NCI-H510A treated with DMSO at 0.1 percent for 48 hours (cell line): ENCODE measurements at places on chromosomes 1 and 21.
A peak's percentile ranks its signal among the peaks of the same experiment; 100 is the strongest.

DNA sequence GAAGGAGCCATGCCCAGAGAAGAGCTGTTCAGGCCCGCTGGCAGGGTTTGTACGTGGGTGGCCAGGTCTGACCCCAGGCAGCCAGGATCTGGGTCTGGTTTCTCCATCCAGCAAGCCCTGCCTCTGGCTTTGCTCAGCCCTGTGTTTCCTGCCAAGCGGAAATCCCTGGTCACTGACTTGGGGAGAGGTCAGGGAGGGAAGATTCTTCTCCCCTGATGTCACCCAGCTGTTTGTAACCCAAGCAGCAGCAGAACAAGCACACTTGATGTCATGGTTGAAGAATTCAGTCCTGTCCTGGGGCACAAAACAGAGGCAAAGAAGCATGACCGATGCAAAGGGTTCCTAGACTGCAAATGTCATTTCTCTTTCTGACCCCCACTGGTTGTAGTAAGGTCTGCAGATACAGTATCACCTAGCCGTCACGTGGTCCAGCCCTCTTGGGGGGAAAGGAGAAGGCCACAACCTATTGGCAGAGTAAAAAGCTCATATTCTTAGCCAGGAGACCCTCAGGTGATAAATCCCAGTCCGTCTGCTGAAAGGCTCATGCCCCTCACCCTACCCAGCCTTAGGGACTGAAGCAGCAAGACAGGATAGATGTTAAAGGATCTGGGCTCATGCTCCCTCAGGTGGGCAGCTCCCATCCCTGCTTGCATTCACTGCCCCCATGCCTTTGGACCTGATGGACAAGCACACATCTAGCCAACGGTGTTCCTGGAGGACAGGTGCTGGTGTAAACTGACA lies 120.9 kb downstream of the SYT2 start:
- no peak for DNase-seq

- no peak for DNase-seq
Observed at GRCh38 chr1:204659056-204659455, 26.5 kb downstream of the LRRN2 start.

DNA sequence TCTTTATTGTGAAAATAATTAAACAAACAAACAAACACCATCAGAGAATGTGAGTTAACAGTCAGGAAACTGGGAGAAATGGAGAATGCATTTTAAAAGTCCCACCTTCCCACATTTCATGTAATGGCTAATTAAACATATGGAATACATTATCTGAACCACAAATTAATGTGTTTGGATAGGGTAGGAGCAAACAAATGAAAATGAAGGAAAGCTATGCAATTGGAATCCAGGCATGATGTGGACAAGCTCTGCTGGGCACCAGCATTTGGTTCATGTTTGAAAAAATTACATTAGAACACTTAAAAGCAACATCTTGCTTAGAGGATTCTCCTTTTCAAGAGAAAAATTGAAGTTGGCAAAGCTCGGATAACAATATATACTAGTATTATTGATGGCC lies 628.1 kb downstream of the LMO4 start:
- DNase-seq = no peak

- no peak for DNase-seq
Observed at GRCh38 chr21:36976882-36977651, 10.6 kb upstream of the HLCS start.

DNA sequence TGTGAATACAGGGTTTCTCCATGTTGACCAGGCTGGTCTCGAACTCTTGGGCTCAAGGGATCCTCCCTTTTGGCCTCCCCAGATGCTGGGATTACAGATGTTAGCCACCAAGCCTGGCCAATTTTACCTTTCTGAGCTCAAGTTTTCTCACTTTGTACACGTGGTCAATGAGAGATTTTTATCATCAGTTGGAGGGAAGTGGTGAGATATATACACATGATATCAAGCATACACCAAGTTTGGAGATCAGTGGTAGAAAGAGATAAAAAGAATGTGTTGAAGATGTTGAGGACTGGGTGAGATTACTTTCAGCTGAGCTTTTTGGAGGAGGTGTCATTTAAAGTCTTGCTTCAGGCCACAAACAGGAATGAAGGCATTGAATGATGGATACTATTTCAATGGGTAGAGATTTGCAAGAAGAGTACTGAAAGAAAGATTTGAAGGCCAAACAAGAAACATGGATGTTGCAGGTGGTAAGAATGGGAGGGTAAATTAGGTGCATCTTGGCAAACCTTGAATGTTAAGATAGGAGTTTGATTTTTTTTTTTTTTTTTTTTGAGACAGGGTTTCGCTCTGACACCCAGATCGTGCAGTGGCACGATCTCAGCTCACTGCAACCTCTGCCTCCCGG lies 3.0 kb upstream of the SESN2 start:
- no peak for DNase-seq

- DNase-seq = no peak
Observed at GRCh38 chr1:154926201-154926600, 10.3 kb downstream of the PMVK start.

DNA sequence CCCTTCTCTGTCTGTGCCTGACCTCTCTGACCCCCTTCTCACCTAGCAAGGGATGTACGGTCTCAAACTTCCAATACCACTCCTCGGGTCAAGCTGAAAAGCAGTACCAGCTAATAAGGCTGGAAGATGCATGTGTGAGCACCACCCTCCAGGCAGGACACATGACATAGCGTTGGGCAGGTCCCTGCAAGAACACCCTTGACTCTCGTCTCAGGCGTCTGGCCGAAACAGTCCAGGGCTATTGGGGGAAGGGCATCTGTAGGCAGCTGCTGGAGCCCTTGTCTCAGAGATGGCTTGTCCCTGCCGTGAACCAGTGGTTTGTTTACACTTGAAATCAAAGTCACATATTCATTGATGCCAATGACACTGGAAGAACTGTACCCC lies 56.5 kb downstream of the CD46 start:
- peak; percentile 17 for DNase-seq

GRCh38 chr21:45297329-45297728 lies 9.6 kb upstream of the POFUT2 start:
- no peak for DNase-seq

- no peak for DNase-seq
Observed at GRCh38 chr1:24286246-24287010, 32.7 kb upstream of the GRHL3 start.

GRCh38 chr1:226083302-226084101 lies 21.0 kb downstream of the H3-3A start:
- peak; percentile 55 for DNase-seq

DNA sequence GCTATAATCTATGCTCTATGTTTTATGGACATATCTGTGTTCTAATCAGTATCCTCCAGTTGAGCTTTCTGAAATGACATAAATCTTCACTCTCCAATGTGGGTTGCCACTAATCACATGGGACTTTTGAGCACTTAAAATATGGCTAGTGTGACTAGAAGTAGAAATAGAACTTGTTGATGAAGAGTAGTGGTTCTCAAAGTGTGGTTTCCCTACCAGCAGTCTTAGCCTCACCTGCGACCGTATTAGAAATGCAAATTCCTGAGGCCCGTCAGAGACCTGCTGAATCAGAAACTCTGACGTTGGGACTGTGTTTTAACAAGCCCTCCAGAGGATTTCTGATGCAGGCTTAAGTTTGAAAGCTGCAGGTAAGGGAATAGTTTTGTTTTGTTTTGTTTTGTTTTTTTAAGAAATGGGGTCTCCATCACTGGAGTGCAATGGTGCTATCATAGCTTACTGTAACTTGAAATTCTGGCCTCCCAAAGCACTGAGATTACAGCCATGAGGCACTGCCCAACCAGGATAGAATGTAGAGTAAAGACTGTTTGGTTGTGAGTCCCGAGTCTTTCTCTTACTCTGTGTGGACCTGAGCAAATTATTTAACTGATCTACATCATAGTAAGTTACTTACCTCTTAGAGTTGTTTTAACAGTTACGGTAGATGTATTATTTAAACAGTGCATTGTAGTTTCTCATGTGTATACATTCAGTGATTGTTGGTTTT lies 21.7 kb downstream of the GLRX2 start:
- DNase-seq = no peak

- no peak for DNase-seq
Observed at GRCh38 chr1:179327679-179328078, 34.1 kb downstream of the SOAT1 start.

DNA sequence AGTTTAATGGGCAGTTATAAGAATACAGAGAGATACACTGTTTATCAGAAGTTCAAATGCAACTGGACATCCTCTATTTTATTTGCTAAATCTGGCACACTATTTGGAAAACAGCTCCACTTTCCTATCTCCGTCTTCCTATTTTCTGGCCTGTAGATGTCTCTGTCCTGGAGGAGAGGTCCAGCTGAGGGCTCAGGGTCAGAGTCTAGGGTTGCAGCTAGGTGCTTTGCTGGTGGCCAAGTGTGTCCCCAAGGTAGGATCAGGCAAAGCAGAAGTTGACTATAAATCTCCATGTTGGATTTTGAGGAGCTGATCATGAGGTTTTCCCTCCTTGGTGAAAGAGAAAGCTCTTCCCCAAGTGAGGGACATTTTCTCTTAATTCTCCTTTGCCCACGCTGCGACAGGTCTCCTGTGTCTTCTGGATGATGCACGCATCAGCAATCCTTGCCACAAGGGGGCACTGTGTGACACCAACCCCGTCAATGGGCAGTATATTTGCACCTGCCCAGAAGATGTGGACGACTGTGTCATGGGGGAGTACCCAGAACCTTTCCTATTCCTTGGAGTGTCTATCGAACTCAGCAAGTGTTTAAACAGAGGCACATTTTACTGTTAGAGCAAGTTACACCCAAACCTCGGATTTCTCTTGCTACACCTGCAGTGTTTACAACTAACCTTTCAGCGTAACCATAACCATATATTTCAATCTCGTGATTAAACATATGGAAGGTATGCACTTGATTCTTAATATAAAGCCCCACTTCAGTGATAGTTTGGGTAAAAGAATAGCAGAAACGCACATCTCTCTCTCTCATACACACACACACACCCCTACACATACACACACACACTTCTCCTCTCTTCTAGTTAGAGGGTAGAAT lies 10.2 kb downstream of the ADAM30 start:
- DNase-seq = peak; percentile 24

DNA sequence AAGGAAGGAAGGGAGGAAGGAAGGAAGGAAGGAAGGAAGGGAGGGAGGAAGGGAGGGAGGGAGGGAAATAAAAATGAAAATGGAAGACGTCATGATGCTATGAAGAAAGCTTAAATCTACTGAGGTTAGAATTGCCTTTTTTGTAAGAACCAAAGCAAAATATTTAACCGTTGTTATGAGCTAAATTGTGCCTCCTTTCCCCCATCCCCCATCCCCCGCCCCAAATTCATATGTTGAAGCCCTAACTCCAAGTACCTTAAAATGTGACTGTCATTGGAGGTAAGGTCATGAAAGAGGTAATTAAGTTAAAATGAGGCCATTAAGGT lies 80.1 kb upstream of the CXADR start:
- DNase-seq = no peak

DNA sequence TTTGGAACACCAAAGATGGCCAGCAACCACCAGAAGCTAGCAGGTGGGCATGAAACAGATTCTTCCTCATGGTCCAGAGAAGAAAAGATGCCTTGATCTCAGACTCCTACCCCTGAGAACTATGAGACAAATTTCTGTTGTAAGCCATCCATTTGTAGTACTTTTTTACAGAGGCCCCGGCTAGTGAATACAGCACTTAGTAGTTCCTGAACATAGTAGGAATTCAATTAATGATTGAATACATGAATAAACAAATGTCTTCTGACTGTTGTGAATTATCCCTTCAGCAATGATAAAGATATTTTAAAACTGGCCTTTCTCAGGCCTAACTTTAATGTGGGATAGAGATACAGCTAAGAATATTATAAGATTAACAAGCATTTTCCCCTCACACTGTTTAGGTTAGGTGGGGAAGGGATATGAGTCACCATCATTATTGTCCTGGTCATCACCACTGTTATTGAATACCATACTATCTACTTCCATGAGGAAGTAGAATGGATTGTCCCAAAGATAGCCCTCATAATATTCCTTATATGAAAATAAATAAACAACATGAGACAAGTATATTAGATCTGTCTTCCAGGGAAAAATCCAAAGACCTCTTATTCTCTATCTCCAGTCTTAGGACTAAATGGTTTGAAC lies 51.4 kb downstream of the ADCY10 start:
- DNase-seq = no peak

- no peak for DNase-seq
Observed at GRCh38 chr1:10498231-10498630, 23.5 kb downstream of the PEX14 start.

- no peak for DNase-seq
Observed at GRCh38 chr1:22154626-22155025, 11.7 kb upstream of the WNT4 start.

- no peak for DNase-seq
Observed at GRCh38 chr1:201405484-201405831, 6.3 kb upstream of the LAD1 start.
